ENCODE measurements at places on chromosomes 4 and X.

DNA sequence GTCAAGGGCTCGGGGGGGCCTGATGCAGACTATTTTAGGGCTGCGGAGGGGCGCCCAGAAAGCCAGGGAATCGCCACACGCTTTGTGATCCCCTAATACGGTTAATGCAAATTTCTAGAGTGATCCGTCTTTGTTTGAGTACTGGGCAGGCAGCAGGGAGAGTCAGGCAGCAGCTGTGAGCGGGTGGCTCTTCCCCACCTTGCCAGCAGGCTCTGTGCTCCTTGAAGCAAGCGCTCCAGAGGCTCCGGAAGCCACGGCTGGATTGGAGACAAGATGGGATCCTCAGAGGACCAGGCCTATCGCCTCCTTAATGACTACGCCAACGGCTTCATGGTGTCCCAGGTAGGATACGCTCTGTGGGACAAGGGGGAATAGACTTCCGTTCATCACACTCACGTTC, at the start of gene ASMT:
Gene ASMT, plus strand, starts transcription at position 133 of the 400 bp plus-strand sequence. Its CDS starts 141 bp downstream, at position 274.
- no peak for DNase-seq

DNA sequence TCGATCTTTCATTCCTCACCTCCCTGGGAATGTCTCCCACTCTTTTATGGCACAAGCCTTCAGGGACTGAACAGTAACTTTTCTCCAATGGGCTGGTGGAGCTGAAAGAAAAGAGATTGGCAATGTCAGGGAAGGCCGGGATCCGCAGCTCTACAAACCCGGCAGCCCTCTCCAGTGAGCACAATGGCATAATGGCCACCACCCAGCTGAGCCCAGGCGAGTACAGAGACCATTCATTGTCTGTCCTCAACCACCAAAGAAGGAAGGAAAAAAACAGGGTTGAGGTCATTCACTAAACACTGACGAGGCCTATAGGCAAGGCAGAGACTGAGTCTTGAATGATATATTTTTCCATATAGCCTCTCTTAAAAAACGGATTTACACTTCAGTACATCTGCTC, 3.6 kb downstream of the GEMIN8 start:
- DNase-seq: no peak

- DNase-seq: no peak
These were observed 18.6 kb downstream of the MAP3K15 start for GRCh38 chrX:19496711-19497110.

DNA sequence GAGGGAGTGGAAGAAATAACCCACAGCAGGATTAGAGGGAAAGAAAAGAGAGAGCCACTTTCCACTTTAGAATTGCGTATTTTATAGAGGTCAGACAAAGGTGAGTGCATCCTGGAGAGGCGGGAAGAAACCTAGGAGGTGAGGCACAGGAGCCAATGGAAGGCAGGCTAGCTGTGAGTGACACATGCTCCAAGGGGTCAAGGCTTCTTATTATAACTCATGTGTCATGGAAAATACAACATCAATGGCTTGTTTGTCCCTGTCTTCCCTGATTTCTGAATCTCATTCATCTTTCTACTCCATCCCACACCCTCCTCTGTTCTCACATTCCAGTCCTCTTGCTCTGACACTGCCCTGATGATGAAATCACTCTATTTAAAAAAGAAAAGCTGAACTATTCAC, 14.4 kb downstream of the ANXA3 start:
- DNase-seq: no peak

DNA sequence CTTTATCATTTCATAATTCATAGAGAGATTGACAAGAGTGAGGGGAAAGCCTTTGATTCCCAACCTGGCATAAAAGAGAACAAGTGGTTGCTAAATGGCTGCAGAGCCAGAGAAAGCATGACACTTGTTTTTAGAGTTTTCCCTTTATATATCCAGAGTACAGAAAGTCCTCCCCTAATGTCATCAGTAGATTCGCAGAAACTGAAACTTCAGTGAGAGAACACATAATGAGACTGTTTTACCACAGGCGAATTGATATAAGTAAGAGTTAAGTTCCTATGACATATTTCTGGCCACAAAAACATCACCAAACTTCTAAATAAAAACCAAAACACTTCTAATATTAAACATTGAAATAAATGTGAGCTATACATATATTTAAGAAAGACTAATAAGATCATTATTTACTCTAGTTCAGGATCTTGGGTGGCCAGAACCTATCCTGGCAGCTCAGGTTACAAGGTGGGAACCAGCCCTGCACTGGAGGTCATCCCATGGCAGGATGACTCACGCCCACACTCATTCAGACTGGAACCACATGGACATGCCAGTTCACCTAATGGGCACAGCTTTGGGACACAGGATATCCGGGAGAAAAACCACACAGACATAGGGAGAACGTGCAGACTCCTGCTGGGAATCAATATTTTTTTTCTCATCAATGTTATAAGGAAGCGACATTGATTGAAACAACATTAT, 35.5 kb downstream of the NWD2 start:
- DNase-seq: no peak

DNA sequence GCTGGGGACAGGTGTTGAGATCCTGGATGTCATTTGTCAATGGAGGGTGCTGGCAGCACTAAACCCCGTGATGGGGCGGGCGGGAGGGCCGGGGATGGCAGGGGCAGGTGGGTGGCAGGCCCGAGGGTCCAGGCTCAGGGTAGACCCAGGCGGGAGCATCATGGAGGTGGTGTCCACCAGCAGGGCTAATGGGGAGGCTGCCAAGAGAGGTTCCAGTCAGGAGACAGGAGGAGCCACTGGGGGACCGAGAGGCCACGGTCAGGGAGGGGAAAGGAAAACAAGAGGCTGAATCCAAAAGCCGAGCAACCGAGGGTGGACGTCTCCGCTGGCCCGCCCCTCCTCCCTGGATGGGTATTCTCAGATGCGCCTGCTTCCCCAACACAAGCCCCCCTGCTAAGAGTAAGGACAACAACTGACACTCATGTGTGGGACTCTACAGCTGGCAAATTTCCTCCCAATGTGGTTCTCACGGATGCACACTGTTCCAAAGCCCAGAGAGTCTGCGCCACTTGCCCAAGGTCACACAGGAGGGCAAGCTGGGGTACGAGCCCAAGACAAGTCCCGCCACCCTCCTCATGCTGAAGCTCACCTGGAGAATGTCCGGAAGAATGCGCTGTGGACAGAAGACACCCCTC, 132.0 kb downstream of the CPZ start:
- DNase-seq: no peak

DNA sequence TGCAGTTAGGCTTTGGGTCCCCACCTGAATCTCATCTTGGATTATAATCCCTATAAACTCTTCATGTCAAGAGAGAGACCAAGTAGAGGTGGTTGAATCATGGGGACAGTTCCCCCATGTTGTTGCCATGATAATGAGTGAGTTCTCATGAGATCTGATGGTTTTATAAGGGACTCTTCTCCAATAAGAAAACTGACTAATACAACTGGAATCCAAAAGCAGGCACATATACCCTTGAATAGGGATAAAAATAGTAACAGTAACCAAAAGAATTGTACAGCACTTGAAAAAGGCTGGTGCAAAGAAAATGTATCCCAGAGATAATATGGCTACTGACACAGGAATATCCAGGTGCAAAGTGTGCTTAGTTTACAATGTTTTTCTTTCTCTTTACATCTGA, 351.5 kb upstream of the MAD2L1 start:
- no peak for DNase-seq

- no peak for DNase-seq
These were observed 1640.9 kb upstream of the PCDH7 start for GRCh38 chr4:29079260-29079659.

DNA sequence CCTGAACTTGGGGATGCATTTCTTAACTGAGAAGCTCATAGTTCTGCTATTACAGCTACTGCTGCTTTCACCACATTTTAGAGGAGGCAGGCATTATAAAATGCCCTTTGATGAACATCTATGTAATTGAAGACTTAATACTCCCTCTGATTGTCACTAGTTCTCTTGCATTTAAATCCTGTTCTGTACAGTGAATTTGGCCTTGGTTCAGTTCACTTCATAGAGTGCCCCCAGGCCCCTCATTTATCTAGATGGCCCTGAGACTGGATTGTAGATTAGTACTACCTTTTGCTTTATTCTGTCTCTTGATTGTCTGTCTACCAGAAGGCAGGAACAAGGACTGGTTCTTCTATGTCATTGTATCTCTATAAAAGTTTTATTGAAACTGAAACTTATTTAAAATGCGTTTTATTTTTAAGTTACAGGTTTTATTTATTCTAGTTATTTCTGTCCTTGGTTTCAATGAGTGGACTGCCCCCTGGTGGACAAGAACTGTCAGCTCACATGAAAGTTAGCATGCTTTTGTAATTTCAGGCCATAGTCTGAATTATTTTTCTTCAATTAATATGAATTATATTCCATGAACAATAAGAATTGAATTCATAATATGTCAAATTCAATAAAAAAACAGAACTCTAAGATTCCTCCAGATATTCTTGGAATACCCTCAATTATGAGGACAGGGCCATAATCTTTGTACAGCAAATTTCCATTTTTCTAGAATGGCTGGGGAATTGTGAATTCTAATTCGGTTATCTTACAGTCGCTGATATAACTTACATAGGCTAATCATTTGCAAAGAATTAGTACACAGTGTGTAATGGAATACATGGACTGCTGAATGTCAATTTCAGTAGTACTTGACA, 47.2 kb upstream of the TMEM33 start:
- peak; percentile 40 for DNase-seq

- no peak for DNase-seq
These were observed 91.4 kb downstream of the STK32B start for GRCh38 chr4:5142726-5143125.

DNA sequence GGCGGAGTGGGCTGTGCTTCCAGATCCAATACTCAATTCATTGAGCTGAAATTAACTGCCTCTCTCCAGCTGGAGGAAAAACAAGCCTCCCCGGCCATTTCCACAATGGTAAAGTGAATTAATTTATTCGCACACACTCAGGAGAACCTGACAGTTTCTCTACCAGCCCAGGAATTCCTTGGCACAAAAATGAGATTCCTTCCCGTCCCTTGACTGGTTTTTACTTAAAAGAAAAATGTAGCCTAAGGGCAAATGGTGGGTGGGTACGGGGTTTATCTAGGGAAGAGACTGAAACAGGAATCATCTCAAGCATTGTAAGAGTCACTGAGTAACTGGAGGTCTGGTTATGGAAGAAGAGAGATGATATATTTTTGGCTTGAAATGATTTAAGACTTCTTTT, 102.7 kb downstream of the VCX3A start:
- no peak for DNase-seq

DNA sequence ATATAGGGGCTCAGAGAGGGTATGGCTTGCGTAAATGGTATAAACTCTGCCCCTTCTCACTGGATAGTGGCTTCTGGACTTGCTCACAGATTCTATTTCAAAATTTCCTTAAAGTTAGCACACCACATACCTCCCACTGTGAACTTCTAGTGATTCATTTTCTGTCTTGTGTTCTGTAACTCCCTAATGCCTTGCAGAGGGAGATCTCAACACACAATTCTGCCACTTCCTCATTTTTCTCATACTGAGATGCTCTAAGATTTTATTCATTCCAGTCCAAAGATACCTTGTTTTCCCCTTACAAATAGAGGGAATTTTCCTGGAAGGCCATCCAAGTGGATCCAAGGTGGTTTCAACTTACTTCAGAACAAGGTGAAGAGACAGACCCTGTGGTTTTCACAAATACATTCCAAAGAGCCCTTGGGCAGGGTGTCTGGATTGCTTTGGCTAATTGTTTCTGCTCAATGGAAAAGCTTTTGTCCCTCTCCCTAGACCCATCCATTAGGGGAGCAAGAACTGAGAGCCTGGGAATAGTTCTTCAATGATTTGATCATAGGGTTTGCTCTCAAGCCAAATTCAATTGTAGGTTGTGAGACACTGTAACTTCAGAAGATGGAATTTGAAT, 52.1 kb upstream of the CAPN6 start:
- no peak for DNase-seq
